HEK293T (cell line): ENCODE measurements at places on chromosomes 4 and X.
A peak's percentile ranks its signal among the peaks of the same experiment; 100 is the strongest.

GRCh38 chr4:10333942-10334341, 123.3 kb downstream of the ZNF518B start:
- no peak for DNase-seq

- peak; percentile 30 for DNase-seq
Measured at GRCh38 chr4:78592088-78592783, 40.7 kb downstream of the ANXA3 start.

GRCh38 chr4:156169011-156169410, 215.3 kb upstream of the CTSO start:
- peak; percentile 30 for DNase-seq

GRCh38 chr4:102598762-102599374, 97.7 kb downstream of the NFKB1 start:
- no peak for DNase-seq

GRCh38 chr4:93317057-93317456, 511.5 kb upstream of the ATOH1 start:
- DNase-seq, result no peak

GRCh38 chr4:2882341-2882740, 38.7 kb downstream of the ADD1 start:
- DNase-seq, result no peak

GRCh38 chr4:74874753-74875367, 58.1 kb upstream of the PARM1 start:
- peak; percentile 63 for DNase-seq

DNA sequence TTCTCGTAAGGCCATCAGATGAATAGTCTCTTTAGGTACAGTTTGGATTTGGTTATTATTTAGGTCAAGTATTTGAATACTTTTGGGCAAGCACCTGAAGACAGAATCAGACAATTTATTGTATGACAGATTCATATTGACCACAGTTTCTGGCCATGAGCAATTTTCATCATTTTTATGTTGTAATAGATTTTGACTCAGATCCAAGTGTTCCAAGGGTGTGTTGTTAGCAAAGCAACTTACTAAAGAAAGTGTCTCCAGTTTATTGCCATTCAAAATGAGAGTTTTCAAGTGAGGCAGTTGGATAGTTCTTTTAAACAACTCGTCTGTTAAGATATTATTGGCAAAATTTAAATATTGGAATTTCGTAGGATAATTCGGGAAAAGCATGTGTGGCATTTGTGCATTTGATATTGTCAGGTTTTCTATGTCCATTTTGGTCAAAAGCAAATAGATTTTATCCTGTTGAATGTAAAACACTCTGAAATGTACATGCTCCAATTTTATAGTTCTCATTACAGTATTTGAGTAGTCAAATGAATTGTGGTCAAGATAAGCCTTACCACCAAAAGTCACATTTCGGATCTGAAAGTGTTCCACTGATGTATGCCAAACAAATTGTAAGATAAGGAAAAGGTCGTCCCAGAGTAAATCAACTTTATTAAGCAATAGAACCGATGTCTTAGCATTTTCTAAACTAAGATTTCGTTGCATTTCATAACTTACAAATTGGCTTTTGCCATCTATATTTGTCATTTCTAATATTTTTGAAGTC, 8.4 kb downstream of the TLR10 start:
- no peak for DNase-seq

- no peak for DNase-seq
Measured at GRCh38 chrX:106144755-106145639, 23.1 kb upstream of the PWWP3B start.

DNA sequence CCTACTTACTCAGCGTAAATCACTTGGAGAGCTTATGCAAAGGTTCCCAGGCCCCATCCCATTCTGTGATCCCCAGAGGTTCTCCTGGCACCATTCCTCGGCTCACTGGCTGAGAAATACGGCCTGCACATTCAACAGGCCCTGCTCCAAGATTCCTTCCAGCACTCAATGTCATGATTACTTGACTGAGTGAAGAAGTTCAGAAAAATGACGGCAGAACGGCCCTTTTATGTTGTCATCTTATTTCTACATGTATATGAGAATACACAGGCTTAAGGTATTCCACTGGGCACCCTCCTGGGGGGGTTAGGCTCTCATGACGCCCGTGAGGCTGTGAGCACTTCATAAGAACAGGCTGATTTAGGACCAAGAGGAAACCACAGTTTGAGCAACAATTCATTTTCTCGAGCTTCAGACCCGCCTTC, 190.6 kb downstream of the NSUN7 start:
- DNase-seq, result no peak

GRCh38 chr4:165443276-165443675, 64.5 kb downstream of the CPE start:
- no peak for DNase-seq

GRCh38 chr4:150501009-150501727, 80.8 kb upstream of the MAB21L2 start:
- DNase-seq, result no peak

DNA sequence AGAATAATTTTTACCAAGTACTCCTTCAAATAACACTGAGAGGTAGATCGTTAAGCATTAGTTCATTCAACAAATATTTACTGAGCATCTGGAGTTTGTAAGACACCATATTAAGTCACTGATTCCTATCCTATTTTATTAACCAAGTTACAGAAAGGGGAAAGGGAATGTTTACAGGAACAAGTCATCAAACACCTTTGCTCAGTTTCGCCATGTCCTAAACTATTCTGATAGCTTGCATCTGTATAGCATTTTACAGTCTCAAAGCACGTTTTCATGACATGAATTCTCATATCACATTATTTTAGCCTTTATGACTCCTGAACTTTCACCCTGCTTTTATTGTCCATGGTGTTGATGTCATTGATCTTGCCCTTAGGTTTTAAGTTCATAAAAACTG, 89.2 kb downstream of the AREG start:
- no peak for DNase-seq

GRCh38 chr4:38559374-38559773, 104.6 kb upstream of the KLF3 start:
- DNase-seq, result no peak

DNA sequence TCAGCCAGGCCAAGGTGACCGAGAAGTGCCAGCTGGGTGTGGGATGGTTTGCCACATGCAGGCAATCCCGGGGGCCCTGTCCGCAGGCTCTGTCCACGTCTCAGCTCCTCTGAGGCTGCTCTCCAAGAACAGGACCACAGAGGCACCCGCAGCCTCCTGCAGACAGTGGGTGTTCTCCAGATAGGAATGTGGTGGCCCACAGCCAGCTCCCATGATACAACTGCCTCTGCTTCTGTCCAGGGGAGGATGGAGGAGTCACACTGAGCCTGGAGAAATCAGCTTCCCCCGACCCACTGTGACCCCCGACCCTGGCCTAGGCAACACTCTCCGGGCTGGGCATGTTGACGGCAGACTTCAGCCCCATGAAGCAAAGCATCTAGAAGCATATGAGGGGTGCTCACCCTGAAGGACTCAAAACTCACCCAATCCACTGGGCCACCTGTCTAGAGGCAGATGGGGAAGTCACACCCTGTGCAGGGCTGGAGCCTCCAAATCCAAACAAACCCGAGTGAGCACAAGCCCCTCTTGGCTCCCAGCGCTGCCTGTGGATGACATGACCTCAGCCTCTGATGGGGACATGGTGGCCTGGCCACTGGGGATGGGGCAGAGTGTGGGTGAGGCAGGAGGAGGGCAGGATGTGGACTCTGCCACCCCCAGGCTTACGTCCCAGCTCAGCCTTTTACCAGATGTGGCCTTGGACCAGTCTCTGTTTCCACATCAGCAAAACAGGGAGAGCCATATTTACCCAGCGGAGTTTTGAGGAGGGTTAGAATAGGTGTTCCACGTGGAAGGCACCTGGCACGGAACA, 102.3 kb downstream of the PSAPL1 start:
- no peak for DNase-seq

DNA sequence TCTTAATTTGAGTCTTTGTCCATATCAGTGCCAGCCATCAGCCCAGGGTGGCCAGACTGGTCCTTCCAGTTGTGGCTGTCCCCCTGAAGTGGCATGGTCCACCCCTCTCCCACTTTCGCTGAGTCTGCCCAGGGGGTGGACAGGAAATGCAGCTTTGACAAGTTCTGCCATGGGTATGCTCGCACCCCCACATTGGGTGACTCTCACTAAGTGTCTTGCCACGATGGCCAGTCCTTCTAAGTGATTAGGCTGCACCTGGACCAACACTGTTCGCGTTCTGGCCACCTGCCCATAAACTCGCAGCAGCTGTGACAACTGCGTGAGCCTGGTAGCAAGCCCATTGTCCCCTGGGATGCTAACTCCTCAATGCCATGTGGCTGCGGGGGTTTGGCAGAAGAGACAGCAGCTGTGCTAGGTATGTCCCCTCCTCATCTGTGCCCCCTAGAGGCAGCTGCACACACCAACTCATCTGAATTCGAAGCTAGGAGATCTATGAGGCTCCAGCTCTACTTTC, 10.0 kb upstream of the LNX1 start:
- peak; percentile 40 for DNase-seq

- DNase-seq, result no peak
Measured at GRCh38 chr4:174394915-174395314, 111.2 kb downstream of the CEP44 start.

DNA sequence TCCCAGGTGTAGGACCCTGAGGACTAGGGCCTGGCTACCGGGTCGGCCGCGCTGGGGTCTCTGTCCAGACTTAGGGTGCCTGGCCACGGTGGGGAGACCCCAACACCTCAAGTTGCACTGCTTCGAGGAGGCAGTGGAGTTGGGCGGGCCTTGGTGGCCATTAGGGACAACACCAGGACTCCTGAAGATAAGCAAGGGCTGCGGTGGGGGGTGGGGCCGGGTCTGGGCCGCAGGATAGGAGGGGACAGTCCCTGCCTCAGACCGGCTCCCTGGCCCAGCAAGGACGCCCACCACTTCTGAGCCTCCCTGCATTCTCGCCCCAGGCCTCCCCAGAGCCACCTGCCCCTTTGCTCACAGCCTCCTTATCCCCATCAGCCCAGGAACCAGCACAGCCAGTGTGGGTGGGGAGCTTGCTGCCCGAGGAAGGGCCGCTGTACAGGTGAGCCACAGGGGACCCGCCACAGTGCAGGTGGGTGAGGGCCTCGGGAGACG, 5.5 kb upstream of the MXD4 start:
- DNase-seq, result no peak

DNA sequence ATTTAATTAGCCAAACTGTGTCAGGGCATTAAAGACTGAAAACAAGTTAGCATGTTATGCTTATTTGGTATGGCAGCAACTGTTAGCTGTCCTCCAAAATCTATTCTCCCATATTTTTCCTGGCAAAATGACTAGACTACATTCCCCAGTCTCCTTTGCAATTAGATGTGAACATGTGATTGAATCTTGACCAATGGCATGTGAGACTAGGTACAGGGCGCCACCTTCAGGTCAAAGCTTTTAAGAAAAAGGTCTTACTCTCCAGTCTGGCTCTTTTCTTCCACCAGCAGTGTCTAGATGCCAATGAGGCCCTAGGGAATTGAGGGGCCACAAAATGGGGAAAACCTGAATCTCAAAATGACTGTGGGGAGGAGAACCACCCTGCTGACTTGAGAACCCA, 408.2 kb downstream of the SMARCA1 start:
- peak; percentile 72 for DNase-seq

GRCh38 chrX:105314458-105314857, 94.0 kb upstream of the TEX13A start:
- DNase-seq, result no peak

- no peak for DNase-seq
Measured at GRCh38 chr4:98601708-98602107, 56.7 kb downstream of the TSPAN5 start.

DNA sequence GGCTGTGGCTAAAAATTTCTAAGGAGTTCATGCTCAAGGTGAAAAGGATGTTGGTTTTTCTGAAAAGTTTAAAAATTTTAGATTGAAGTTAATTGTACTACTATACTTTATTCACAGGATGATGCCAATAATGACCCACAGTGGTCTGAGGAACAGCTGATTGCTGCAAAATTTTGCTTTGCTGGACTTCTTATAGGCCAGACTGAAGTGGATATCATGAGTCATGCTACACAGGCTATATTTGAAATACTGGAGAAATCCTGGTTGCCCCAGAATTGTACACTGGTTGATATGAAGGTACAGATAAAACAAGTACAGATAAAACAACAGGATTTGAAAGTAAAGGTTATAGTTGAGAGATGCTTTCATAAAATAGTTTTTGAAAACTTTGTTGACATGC, 12.2 kb downstream of the PAICS start:
- no peak for DNase-seq

DNA sequence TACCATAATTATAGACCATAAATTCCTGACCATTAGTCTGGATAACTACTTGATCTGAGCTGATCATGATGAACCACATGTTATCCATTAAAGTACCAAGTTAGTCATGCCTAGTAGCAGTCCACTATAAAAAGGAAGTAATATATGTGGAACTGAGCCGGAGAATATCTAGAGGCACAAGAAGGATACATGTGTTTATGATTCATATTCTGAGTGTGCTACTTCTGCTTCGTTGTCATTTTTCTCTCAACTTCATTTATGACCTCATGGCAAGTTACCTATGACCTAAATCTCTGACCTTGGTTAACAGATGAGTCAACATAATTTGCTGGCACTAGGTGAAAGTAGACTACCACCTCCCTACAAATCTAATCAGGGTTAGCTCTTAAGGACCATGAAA, 56.5 kb upstream of the ANKRD17 start:
- no peak for DNase-seq

DNA sequence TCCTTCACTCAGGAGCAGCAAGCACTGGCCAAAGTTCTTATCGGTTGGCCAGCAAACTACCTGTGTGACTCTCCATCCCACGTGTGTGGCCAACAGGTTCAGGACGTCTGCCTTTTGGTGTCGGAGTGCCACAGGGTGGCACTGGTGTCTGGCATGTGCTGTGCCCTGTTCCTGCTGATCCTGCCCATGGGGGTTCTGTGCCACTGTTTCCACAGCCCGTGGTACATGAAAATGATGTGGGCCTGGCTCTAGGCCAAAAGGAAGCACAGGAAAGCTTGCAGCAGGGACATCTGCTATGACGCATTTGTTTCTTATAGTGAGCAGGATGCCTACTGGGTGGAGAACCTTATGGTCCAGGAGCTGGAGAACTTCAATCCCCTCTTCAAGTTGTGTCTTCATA, 4.6 kb upstream of the TLR2 start:
- no peak for DNase-seq

GRCh38 chr4:121720109-121720508, 23.3 kb upstream of the ANXA5 start:
- DNase-seq, result no peak

GRCh38 chr4:109319156-109319555, 16.7 kb upstream of the COL25A1 start:
- DNase-seq, result no peak

DNA sequence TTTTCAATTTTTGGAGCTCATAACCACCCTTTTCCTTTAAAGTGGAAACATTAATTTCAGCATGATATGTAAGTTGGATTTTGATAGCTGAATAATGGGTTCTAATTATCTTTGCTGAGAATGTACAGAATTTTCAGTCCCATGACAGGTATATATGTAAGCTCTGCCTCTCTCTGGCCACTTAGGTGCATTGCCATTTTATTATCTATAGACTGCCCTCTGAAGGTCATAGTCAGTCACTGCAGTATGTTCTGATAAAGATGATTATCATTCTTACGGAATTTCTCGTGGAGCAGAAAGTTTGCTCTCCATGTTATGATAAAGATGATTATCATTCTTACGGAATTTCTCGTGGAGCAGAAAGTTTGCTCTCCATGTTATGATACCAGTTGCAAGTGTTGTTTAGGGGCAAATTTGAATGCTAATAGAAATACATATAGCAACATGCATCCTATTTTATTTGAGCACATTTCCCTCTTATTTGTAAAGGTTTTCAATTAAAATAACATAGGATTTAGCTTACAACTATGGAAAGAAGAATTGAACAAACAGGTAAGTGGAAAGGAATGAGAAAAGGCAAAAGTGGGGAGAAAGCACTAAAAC, 10.4 kb downstream of the AFP start:
- DNase-seq, result peak; percentile 49
